ENCODE measurements at places on chromosomes 12 and 14. TPM values are rescaled to one million over a fixed set of nuclear protein-coding genes. Genes with fewer than 3 reads are reported as not detected.

- DNase-seq = no peak
- H3K27ac ChIP-seq = no peak overlapping the region
Measured at GRCh38 chr14:41830714-41831406, 224.2 kb downstream of the LRFN5 start.

GRCh38 chr14:51807356-51807755 is 53.1 kb upstream of the GNG2 start:
- no peak overlapping the region for H3K27ac ChIP-seq
- no peak overlapping the region for H3K4me3 ChIP-seq
- no peak for DNase-seq
- H3K36me3 ChIP-seq = no peaks in the 10 kb centered on the region
- no peaks in the 10 kb centered on the region for H3K4me1 ChIP-seq

DNA sequence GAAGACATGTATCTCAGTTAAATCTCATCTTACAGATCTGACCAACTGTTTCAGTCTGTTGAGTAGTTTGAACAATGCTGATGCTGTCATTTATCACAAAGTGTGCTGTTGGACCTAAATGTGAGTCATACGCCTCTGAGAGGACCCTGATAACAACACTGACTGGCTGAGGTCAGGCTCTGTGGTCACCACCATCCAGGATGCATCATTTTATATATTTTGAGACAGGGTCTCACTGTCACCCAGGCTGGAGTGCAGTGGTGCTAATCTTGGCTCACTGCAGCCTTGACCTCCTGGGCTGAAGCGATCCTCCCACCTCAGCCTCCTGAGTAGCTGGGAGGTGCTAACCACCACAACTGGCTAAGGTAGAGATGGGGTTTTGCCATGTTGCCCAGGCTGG is 181.0 kb upstream of the RGS6 start:
- DNase-seq = no peak
- H3K27ac ChIP-seq = no peak overlapping the region
- no peaks in the 10 kb centered on the region for H3K4me1 ChIP-seq

DNA sequence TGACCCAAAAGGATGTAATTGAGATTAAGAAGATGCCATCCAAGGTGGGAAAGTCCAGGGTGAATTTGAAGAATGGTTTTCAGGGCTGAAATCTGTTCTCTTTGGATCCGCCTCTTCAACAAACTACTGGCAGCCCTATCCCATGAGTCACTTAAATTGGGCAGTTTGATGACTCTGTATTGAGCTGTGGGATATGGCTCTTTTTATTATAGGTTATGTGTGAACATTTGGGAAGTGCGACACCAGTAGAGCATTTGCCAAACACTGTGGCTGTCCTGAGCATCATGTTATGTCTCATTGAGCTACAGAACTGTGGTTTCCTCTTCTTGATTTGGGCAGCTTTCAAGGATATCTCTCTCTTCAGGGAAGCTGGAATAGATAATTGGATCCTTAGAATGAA is 22.3 kb downstream of the IFT43 start:
- H3K27ac ChIP-seq = no peak overlapping the region
- H3K4me1 ChIP-seq = no peaks in the 10 kb centered on the region
- no peak for DNase-seq
- no peaks in the 10 kb centered on the region for H3K36me3 ChIP-seq
- H3K4me3 ChIP-seq = no peak overlapping the region

Gene NR1H4
- polyA plus RNA-seq = not detected

Gene ESR2
- polyA plus RNA-seq = 0.12 TPM

- H3K36me3 ChIP-seq = no peaks in the 10 kb centered on the region
- no peak overlapping the region for H3K4me3 ChIP-seq
- no peak overlapping the region for H3K27ac ChIP-seq
- H3K27me3 ChIP-seq = no peaks in the 10 kb centered on the region
Measured at GRCh38 chr12:91180582-91181395, 1.8 kb downstream of the DCN start.

- no peaks in the 10 kb centered on the region for H3K27me3 ChIP-seq
- no peaks in the 10 kb centered on the region for H3K36me3 ChIP-seq
- DNase-seq = no peak
- H3K4me3 ChIP-seq = peak overlapping the region; percentile 64
- H3K27ac ChIP-seq = peak overlapping the region; percentile 100
Measured at GRCh38 chr12:120292411-120292660, 633 bp upstream of the RNU4-2 start.

Gene TOMM20L
- polyA plus RNA-seq = not detected

GRCh38 chr14:37147310-37147880 is 25.0 kb downstream of the SLC25A21 start:
- H3K4me3 ChIP-seq = no peak overlapping the region
- H3K36me3 ChIP-seq = no peaks in the 10 kb centered on the region
- H3K4me1 ChIP-seq = no peaks in the 10 kb centered on the region
- no peak for DNase-seq

- no peaks in the 10 kb centered on the region for H3K4me1 ChIP-seq
- H3K27ac ChIP-seq = no peak overlapping the region
- H3K36me3 ChIP-seq = no peaks in the 10 kb centered on the region
Measured at GRCh38 chr14:65444230-65444629, 31.7 kb downstream of the FUT8 start.

DNA sequence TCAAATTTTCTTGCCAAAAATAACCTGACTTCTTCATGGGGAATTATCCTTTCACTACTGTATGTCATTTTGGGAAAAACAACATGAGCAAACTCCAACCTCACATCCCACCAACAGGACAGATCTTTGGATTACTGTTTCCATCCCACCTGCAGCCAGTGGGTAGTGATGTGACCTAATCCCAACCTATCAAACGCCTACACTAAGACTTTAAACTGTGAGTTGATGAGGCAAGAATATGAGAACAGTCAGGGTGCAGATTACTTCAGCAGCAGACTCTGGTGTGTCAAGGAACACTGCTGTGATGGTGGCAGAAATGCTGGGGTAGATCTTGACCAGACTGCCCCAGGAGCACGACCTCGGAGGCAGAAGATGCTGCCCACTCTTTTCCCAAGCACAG is 293.2 kb downstream of the DUSP6 start:
- H3K27me3 ChIP-seq = no peaks in the 10 kb centered on the region
- no peak for DNase-seq
- H3K4me1 ChIP-seq = no peaks in the 10 kb centered on the region
- no peaks in the 10 kb centered on the region for H3K36me3 ChIP-seq

GRCh38 chr14:81446279-81447007 is 46.3 kb upstream of the STON2 start:
- no peak overlapping the region for H3K27ac ChIP-seq
- H3K27me3 ChIP-seq = no peaks in the 10 kb centered on the region
- no peak for DNase-seq
- no peak overlapping the region for H3K4me3 ChIP-seq
- H3K4me1 ChIP-seq = no peaks in the 10 kb centered on the region

GRCh38 chr14:74856366-74856765 is 19.6 kb downstream of the PROX2 start:
- H3K27ac ChIP-seq = no peak overlapping the region
- no peak for DNase-seq
- H3K4me1 ChIP-seq = peaks cover 23% of the 10 kb centered on the region

Gene POTEG
- polyA plus RNA-seq = not detected

DNA sequence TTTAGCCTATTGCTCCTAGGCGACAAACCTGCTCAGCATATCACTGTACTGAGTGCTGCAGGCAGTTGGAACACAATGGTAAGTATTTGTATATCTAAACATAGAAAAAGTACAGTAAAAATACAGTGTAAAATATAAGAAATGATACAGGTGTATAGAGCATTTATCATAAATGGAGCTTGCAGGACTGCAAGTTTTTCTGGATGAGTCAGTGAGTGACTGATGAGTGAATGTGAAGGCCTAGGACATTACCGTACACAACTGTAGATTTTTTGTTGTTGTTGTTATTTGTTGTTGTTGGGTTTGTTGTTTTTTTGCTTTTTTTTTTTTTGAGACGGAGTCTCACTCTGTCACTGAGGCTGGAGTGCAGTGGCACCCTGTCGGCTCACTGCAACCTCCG is 33.4 kb downstream of the PNMA1 start:
- no peak overlapping the region for H3K27ac ChIP-seq
- no peaks in the 10 kb centered on the region for H3K36me3 ChIP-seq
- DNase-seq = no peak
- H3K27me3 ChIP-seq = no peaks in the 10 kb centered on the region
- H3K4me1 ChIP-seq = no peaks in the 10 kb centered on the region

- H3K4me1 ChIP-seq = no peaks in the 10 kb centered on the region
- no peaks in the 10 kb centered on the region for H3K27me3 ChIP-seq
- no peak for DNase-seq
- no peak overlapping the region for H3K27ac ChIP-seq
- no peaks in the 10 kb centered on the region for H3K36me3 ChIP-seq
- no peak overlapping the region for H3K4me3 ChIP-seq
Measured at GRCh38 chr12:105912882-105913678, 225.7 kb downstream of the NUAK1 start.

GRCh38 chr12:62720661-62721330 is 214.2 kb downstream of the PPM1H start:
- DNase-seq = no peak
- no peak overlapping the region for H3K27ac ChIP-seq
- no peaks in the 10 kb centered on the region for H3K4me1 ChIP-seq
- no peak overlapping the region for H3K4me3 ChIP-seq
- no peaks in the 10 kb centered on the region for H3K36me3 ChIP-seq
- H3K27me3 ChIP-seq = no peaks in the 10 kb centered on the region

Gene NGB
- not detected for polyA plus RNA-seq

GRCh38 chr14:83734431-83734830 is 1795.5 kb upstream of the FLRT2 start:
- H3K27ac ChIP-seq = no peak overlapping the region
- no peaks in the 10 kb centered on the region for H3K36me3 ChIP-seq
- no peak for DNase-seq
